ENCODE measurements at places on chromosomes 16 and 17.

DNA sequence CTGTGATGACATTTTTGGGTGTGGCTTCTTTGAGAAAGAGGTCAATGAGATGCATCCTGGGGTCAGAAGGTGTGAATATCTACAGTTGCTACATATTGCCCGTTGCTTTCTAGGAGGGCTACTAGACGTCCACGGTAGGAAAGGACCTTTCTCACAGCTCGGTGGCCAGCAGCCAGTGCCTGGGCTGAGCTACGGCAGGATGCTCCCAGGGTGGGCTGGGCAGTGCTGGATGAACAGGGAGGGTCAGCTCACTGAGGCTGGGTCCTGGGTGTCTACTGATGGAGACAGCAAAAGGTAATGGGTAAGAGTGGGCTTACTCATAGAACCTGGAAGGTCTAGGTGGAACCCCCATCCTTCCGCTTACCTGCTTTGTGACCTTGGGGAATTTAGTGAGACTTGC is 188.3 kb upstream of the WSCD1 start:
- DNase-seq: no peak

GRCh38 chr17:81409190-81409935 is 14.1 kb downstream of the BAHCC1 start:
- DNase-seq: no peak

GRCh38 chr16:84268291-84269040 is 26.2 kb upstream of the WFDC1 start:
- no peak for DNase-seq

DNA sequence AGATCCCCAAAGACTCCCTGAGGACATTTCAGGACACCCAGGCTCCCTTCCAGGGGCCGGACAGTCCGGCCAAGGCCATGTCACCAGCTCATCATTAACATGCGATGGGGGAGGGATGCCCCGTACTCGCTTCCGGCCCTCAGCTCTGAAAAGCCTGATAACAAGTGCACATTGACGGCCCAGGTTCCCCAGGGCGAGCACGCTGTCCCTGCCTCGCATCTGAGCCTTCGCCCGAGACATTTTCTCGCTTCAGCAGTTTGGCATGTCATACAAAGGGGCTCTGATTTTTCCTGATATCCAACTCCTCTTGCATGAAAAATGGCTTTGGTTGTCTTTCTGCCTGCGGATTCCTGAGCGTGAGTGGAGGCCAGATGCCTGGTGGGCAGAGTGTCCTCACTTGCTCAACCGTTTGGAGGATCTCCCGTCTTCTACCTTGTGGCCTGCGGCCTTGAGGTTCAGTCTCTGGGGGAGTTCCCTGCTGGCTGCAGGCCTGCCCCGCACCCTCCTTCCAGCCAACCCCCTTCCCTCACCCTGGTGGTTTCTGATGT is 14.1 kb downstream of the CACNG4 start:
- no peak for DNase-seq

GRCh38 chr17:3979290-3979611 is 15.0 kb upstream of the ATP2A3 start:
- DNase-seq: no peak

DNA sequence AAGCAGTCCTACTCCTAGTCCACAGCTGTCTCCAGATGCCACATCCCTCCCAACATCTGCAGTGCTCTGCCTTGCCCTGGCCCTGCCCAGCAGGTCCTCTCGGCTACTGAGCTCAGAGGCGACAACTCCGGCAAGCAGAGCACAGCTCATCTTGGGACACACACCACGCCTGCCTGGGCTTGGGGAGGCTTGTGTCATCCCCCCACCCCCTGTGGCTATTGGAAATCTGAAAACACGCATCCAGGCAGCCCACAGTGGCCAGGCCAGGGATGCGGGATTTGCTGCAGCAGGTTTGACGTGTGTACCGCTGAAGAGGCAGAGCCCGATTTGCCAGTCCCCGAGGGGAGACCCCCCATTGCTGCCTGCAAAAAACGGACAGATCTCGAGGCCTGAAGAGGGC is 25.4 kb downstream of the MXRA7 start:
- no peak for DNase-seq

DNA sequence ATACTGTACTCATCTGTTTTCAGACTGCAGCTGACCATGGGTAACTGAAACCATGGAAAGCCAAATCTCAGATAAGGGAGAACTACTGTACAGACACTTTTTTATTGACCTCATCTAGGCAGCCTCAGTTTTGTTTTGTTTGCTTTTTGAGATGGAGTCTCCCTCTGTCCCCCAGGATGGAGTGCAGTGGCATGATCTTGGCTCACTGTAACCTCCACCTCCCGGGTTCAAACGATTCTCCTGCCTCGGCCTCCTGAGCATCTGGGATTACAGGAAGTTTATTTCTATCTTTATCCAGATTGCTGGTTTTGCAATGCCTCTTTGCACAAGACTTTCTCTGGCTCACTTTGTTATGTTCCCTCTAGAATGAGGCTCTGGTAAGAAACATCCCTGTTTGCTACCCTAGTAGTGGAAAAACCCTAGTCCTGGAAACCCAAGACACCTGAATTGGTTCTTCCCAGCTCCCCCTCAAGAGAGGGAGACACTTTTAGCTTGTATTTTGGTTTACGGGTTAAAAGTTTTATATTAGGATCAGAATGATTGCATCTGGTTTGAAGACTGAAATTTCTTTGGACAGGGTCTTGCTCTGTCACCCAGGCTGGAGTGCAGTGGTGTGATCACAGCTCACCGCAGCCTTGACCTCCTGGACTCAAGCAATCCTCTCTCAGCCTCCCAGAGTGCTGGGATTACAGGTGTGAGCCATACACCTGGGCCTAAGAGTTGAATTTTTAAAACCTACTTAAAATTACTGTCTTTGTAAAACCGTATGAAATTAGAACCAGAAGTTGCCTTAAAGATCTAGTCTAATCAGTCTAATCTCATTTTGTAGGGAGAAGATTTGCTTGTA is 38.9 kb downstream of the ZNF207 start:
- no peak for DNase-seq

- no peak for DNase-seq
Measured at GRCh38 chr16:59469266-59469665, 735.1 kb upstream of the GOT2 start.

Measured in activated CD4-positive, alpha-beta T cell treated with anti-CD3 and anti-CD28 coated beads for 24 hours (primary cell).